LHCN-M2 (cell line): ENCODE measurements at places on chromosomes 12 and 14. TPM values are rescaled to one million over a fixed set of nuclear protein-coding genes. Genes with fewer than 3 reads are reported as not detected.

The FERMT2 gene
- 87.5 and 89.6 TPM in 2 replicates for total RNA-seq

The DPF3 gene
- total RNA-seq = 9.5 and 11.1 TPM in 2 replicates

The LGR5 gene
- 0.06 TPM in 2 replicates for total RNA-seq

DNA sequence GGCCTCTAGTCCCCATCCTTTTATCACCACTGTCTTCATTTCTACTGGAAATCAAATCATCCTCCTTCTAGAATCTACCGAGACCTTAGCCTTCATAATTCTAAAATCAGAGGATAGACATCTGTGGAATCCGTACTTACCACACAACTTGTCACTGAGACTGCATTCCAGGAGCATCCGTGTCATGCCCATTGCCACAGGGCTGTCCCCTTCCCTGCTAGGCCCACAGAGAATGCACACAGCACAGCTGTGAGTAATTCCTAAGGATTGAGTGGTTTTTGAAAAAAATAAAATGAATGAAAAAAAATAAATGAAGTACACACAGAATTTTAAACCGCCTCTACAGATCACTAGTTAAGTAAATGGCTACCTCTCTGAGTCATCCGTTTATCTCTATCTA is 21.0 kb upstream of the MAGOHB start:
- peak; percentile 91 for DNase-seq

DNA sequence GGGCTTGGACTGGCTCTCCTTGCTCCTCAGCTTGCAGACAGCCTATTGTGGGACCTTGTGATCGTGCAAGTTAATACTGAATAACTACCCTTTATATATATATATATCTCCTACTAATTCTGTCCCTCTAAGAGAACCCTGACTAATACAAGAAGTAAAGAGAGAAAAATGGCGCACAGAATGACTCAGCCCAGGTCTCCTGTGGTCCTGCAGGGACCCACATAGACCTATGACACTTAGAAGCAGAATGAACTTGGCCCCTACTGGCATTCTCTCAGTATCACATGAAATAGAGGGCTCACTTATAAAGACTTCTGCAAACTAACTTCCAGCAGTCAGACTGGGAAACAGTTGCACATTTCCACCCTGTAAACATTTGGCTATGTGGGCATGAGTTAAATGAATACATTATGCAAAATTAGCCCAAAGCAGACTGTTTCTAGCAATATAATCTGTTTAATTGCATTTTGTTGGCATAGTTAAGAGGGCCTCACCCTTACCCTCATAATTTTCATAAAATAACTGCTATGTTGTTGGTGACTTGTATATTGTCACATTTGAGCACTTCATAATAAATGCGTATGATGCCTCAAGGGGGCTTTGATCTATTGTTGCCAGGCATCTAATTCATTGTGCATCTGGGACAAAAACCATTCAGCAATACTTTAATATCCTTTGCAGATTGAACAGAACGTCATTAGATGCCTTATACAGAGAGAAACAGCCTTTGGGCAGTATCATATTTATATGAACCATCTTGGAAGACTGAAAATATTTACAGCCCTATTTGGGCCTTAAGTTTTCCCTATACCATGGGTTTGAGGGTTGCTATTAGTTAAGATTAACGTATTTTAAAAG is 349.7 kb upstream of the DIO2 start:
- DNase-seq = no peak

DNA sequence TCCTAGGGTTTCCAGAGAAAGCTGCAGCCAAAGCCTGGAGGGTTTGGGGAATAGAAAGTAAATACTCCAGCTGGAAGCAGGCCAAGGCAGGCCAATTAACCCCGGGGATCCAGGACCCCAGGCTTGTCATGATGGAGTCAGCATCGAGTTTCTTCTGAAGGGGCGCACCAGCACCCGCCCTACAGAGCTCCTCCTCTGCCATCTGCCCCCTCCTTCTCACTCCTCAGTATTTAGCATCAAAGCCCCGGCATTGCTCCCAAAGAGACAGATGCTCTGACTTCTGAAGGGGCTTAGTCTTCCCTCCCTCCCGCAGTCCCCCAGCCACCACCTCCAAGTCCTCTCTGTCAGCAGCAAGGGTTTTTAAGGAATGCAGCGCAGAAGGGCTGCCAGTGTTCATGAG is 285.1 kb upstream of the NOS1 start:
- DNase-seq = no peak
